ENCODE measurements at places on chromosomes 12 and 14.
A peak's percentile ranks its signal among the peaks of the same experiment; 100 is the strongest.

DNA sequence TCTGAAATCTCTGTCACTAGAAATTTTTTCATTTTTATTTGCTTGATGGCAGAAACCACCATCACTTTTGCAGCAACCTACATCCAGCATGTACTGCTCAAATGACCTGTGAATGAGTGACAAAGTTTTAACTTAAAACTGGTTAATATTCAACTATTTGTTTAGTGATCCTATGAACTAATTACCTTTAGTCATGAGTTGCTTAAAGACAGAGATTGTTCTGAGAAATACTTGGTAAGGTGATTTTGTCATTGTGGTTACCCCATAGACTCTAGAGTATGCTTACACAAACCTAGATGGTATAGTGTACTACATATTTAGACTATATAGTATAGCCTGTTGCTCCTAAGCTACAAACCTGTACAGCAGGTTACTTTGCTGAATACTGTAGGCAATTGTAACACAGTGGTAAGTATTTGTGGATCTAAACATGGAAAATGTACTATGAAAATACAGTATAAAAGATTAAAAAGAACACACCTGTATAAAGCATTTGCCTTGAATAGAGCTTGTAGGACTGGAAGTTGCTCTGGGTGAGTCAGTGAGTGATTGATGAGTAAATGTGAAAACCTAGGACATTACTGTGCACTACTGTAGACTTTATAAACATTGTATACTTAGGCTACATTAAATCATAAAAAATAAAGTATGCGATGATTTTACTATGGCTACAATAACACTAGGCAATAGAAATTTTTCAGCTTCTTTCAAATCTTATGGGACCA lies 256.6 kb upstream of the PPFIA2 start:
- DNase-seq = no peak

DNA sequence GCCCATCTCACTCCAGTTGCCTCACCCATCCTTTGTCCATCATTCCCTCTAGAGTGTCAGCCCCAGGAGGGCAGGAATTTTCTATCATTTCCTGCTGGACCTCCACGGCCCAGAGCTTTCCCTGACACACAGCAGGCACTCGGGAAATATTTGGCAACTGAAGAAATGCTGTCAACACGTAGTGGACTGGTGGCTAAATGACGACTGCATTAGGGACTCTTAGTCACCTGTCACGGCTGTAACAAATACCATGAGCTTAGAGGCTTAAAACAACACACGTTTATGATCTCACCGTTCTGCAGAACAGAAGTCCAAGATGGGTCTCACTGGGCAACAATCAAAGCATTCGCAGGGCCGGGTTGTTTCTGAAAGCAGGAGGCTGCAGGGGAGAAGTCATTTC lies 91.3 kb downstream of the PHETA1 start:
- DNase-seq = no peak

GRCh38 chr14:90381011-90381786 lies 15.6 kb upstream of the CALM1 start:
- DNase-seq = peak; percentile 96

- peak; percentile 71 for DNase-seq
Observed at GRCh38 chr12:10153271-10154144, 18.4 kb downstream of the OLR1 start.

DNA sequence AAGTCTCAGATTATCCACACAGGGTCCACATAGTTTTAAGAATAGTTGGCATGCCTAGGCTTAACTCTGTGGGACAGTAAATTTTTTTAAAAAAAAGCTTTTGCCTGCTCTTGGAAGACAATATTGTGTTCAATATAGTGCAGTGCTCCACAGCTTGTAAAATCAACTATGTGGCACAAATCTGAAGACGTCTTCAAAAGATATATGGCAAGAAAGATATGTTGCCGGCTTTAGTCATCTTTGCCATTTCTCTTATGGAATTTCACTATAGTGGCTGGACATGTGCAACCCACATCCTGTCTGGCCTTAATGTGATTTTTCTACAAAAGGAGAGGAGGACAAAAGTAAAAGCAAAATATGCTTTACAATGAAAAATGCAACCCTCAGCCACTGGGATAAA lies 90.5 kb downstream of the MGST1 start:
- DNase-seq = no peak

DNA sequence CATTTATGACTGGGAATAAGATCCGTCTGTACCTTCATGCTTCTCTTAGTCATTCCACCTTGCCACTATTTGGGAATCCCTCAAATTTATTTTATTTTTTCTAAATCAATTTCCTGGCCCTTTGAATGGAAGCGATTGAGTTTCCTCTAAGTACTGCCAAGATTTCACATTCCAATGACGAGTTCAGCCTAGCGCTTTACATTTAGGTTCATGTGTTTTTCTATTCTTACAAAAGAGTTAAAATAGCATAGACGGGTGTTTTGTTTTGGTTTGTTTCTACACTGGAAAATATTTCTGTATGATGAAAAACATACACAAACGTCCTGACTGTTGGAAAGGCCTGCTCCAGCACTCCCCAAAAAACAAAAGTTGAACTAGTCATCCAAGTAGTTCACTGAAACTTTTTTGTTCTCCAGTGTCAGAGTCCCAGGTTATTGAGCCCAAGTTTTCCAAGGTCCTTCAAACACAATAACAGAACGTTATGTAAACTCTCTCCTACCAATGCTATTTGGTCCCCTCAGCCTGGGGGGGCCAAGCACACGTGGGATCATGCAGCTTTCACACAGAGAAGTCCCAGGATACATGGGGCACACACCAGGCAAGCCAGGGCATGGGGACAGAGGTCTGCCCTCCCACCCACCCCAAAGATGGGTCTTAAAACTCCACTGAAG lies 74.8 kb upstream of the FOXN3 start:
- no peak for DNase-seq

DNA sequence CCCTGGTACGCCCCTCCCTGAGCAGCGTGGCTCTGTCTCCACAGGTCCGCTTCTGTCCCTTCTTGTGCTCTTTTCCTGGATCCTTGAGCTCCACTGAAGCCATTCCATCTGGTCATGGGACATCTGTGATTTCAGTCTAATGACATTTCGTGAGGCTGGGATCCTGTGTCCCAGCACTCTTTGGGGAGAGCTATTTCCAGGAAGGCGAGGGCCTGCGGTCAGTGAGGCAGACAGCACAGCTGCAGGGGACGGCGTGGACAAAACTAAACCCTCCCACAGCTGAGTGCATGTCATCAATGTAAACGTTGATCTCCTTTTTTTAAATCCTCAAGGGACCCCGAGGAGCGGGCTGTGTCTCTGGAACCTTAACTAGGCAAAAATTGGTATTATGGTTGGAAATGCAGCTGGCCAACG lies 127.7 kb downstream of the DACT1 start:
- no peak for DNase-seq

GRCh38 chr12:113991224-113992044 lies 25.3 kb upstream of the RBM19 start:
- no peak for DNase-seq

DNA sequence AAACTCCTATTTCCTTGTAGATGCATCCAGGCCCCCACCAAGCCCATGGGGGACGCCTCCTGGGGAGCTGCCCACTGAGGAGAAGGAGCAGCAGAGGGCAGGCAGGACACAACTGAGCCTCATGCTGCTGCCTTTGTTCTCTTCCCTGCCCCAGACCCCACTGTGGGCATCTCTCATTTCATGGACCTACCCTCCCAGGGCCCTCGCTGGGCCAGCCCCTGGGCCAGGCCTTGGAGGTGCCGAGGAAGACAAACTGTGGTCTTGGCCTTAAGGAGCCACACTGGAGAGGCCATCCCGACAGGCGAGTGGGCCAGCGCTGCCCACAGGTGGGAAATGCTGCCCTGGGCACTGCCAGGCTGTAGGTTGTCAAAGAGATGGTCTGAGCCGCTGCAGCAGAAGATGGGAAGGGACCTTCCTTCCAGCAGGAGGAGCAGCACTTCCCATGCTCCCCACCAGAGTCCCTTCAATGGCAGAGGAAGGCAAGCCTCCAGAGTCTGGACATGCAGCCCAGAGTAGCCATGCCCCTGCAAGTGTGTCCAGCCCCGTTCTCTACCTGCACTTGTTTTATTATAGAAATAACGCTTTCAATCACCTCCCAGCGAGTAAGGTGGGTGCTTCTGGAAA lies 147.4 kb downstream of the BCL11B start:
- no peak for DNase-seq

GRCh38 chr12:113119980-113120669 lies 15.4 kb downstream of the RASAL1 start:
- no peak for DNase-seq

DNA sequence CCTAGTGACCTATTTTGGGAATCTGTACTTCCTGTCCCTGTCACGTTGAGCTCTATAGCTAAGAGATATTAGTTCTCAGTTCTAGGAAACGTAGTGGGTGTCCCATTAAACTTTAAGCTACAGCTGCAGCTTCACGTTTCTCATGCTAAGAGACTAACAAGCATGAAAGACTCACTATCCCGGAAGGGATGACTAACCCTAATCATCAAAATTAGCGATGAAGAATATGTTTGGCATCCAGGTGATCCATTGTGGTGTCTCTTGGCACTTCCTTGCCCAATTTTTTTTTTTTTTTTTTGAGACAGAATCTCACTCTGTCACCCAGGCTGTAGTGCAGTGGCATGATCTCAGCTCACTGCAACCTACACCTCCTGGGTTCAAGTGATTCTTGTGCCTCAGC lies 11.0 kb upstream of the LALBA start:
- DNase-seq = no peak

GRCh38 chr12:20808521-20808920 lies 2.0 kb upstream of the SLCO1B3 start:
- no peak for DNase-seq

GRCh38 chr12:113269257-113269943 lies 48.1 kb downstream of the TPCN1 start:
- DNase-seq = no peak

- DNase-seq = no peak
Observed at GRCh38 chr12:120584343-120585149, 3.3 kb upstream of the POP5 start.

DNA sequence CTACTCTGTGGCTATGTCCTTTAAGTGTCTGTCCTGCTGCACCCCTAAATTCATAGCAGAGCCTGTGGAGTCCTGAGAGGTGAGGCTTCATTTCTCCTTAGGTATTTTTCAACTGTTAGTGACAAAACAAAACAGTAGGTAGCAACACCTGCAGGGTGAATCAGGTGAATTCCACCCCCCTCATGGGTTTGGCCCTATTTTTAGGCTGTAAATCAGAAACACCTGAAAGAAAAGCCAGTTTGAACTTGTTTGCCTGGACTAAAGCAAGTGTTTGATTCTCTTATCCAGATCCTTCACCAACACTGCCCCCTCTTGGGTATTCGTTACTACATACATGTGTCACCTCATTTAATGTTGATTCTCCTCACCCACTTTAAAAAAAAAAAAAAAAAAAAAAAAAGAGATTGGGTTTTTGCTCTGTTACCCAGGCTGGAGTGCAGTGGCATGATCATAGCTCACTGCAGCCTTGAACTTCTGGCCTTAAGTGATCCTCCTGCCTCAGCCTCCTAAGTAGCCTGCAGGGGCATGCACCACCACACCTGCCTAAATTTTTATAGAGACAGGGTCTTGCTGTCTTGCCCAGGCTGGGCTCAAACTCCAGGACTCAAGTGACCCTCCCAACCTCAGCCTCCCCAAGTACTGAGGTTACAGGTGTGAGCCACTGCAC lies 10.3 kb downstream of the TBPL2 start:
- DNase-seq = no peak

GRCh38 chr12:104734541-104735095 lies 223.5 kb downstream of the SLC41A2 start:
- no peak for DNase-seq

DNA sequence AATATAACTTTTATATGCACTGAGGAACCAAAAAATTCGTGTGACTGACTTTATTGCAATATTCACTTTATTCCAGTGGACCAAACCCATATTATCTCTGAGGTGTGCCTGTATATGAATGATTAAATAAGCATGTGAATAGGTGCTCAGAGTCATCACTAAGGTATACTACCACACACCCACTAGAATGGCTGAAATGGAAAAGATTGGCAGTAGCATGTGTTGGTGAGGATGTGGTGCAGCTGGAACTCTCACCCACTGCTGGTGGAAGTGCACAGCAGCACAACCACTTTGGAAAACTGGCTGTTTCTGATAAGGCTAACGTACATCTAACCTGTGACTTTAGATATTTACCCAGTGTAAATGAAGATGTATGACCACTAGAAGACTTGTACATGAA lies 36.8 kb downstream of the GOLGA5 start:
- DNase-seq = no peak

DNA sequence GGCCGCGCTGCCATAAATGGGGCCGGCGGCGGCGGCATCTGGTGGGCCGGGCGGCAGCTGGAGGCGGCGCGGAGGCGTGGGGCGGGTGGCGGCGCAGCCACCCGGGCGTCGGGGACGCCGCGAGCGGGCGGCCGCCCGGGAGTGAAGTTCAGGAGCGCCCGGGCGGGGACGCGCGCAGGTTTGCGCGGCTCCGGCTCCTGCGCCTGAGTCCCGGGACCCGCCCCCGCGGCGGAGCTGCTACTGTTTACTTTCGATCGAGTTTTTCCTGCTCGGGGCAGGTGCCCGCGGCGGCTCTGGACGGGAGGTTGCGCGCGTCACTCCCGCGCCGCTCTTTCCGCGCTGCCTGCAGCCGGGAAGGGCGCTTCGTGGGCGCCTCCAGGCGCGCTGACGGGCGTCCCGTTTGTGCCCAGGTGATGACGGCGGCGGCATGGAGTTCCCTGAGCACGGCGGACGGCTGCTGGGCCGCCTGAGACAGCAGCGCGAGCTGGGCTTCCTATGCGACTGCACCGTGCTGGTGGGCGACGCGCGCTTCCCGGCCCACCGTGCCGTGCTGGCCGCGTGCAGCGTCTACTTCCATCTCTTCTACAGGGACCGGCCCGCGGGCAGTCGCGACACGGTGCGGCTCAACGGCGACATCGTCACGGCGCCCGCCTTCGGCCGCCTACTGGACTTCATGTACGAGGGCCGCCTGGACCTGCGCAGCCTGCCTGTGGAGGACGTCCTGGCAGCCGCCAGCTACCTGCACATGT lies at the start of gene ZBTB42:
Gene ZBTB42, plus strand, starts transcription at position 331 of the 749 bp plus-strand sequence. Its CDS starts 97 bp downstream, at position 428.
- no peak for DNase-seq

- no peak for DNase-seq
Observed at GRCh38 chr14:105484069-105484996, 2.4 kb upstream of the CRIP1 start.

GRCh38 chr14:93008381-93008780 lies 85.4 kb downstream of the CHGA start:
- peak; percentile 75 for DNase-seq

DNA sequence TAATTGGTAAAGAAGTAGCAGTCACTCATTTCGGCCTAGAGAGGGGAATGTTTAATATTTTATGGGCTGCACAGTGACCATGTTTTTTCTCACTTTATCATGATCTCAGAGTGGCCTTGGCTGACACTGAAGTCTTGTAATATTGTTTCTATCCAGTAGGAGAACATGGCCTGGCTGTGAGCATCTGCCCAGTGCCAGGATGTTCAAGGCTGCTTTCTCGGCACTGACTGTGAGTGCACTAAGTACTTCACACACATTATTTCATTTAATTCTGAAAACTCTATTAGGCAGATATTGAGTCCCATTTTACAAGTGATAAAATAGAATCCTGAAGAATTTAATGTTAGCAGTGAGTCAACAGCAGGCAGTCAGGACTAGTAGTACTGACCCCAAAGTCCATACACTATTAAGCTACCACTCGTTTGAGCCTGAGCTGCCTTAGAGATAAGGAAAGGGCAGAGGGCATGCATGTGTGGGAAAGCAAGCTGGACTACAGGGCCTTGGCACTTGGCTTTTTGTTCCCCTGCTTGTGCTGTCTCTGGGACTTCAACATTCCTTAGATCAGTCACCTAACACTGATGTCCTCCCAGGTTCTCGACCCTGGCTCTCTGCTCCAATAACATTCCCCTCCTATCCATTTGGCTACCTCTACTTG lies 42.2 kb upstream of the APPL2 start:
- DNase-seq = no peak

GRCh38 chr12:116537101-116537904 lies 21.9 kb upstream of the MAP1LC3B2 start:
- DNase-seq = no peak

- no peak for DNase-seq
Observed at GRCh38 chr12:4379405-4379804, at the start of gene FGF23. Gene FGF23, minus strand, starts transcription at chr12:4379712. Its CDS starts 130 bp downstream, at chr12:4379582.

Data from pons (tissue), 1 donor.